Activated CD4-positive, alpha-beta T cell treated with anti-CD3 and anti-CD28 coated beads, Interleukin-2, amount 10 ng/mL, durations not matched to agents 24 days and 14 days (primary cell): ENCODE measurements at places on chromosomes 2 and 18. TPM values are rescaled to one million over a fixed set of nuclear protein-coding genes. Genes with fewer than 3 reads are reported as not detected.

GRCh38 chr18:59908799-59909198 is 9.0 kb downstream of the PMAIP1 start:
- no peak overlapping the region for H3K4me3 ChIP-seq
- H3K4me1 ChIP-seq, result peaks cover 55% of the 10 kb centered on the region
- H3K27ac ChIP-seq, result no peak overlapping the region
- no peaks in the 10 kb centered on the region for H3K27me3 ChIP-seq
- H3K36me3 ChIP-seq, result peaks cover 12% of the 10 kb centered on the region
- DNase-seq, result no peak

GRCh38 chr2:230011617-230012016 is 57.1 kb downstream of the SLC16A14 start:
- H3K4me3 ChIP-seq, result no peak overlapping the region
- no peak overlapping the region for H3K27ac ChIP-seq
- DNase-seq, result no peak
- peaks cover 2% of the 10 kb centered on the region for H3K4me1 ChIP-seq
- no peaks in the 10 kb centered on the region for H3K27me3 ChIP-seq

The ADAM23 gene
- 0.05 and 0.38 TPM in 2 replicates for total RNA-seq

The ZC3H15 gene
- total RNA-seq, result 103 and 106 TPM in 2 replicates

The ERFE gene
- total RNA-seq, result 0.24 and 0.37 TPM in 2 replicates

- peaks cover 4% of the 10 kb centered on the region for H3K36me3 ChIP-seq
- H3K4me1 ChIP-seq, result peaks cover 35% of the 10 kb centered on the region
- no peak overlapping the region for H3K27ac ChIP-seq
- no peak for DNase-seq
These were observed 4.3 kb downstream of the EPG5 start for GRCh38 chr18:45962866-45963265.

DNA sequence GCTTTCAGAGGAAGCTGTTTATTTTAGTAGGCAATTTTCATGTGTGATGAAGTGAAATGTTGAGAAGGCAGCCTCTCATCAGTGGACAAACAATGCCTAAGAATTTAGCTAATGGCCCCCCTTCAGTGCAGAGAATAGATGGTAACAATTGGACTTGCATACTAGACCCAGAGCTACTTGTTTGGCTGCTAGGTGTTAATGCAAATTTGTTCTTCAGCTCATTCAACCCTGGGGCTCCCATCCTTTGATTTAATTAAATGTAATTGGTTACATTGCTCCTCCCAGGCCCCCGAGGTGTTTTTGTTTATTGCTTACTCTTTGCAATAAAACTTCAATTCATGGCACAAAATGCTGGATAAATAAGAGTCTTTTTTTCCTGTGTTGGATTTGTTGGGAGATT is 68.6 kb downstream of the CAMKMT start:
- H3K4me1 ChIP-seq, result no peaks in the 10 kb centered on the region
- H3K27ac ChIP-seq, result no peak overlapping the region
- no peaks in the 10 kb centered on the region for H3K36me3 ChIP-seq
- no peak for DNase-seq

DNA sequence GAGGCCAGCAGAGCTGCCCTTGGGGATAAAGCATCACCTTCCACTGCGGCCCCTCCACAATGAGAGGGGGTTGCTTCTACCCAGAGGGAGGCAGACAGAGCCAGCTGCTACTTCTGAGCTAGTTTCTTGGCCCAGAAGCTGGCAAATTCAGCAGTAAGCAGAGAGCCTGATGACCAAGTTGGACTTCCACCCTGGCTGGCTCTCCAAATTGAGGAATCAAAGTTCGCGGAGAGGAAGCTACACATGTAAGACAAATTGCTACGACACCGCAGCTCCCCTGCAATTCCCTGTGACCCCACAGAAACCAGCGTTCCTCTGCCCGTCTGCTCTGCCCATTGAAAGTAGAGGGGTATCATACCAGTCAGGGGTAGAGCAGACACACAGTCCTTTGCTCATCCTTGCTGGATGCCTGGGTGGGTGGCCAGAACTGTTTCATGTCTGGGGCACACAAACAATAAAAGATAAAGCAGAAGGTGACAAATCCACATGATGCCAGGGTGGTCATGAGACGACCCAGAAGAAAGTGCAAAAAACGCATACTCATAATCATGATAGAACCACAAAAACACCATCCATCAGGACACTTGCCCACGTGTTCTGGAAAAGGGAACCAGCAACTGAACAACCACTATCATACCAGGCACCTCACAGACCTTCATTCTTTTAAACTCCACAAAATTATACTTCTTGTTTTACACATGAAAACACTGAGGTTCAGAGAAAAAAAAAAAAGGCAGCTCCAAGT is 5.4 kb downstream of the TFCP2L1 start:
- H3K4me1 ChIP-seq, result peaks cover 3% of the 10 kb centered on the region
- no peak overlapping the region for H3K4me3 ChIP-seq
- H3K36me3 ChIP-seq, result no peaks in the 10 kb centered on the region
- no peak overlapping the region for H3K27ac ChIP-seq
- no peak for DNase-seq
- H3K27me3 ChIP-seq, result peaks cover 22% of the 10 kb centered on the region

DNA sequence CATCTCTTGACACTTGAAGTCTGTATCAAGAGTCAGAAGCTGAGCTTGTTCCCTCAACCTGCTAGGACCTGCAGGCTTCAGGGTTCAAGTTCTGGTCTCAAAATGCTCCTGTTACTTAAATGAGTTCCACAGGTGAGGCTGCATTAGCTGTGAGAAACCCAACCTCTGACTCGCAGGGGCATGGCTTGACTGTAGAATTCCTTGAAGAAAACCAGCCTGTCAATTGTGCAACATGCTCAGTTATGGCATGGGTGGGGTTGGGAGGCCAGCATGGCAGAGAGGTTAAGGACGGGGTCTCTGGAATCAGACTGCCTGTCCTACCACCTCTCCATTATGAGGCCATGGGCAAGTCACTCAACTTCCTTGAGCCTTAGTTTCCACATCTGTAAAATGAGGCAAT is 235.8 kb downstream of the EN1 start:
- H3K27ac ChIP-seq, result no peak overlapping the region
- no peak for DNase-seq
- H3K4me3 ChIP-seq, result no peak overlapping the region
- no peaks in the 10 kb centered on the region for H3K36me3 ChIP-seq
- H3K27me3 ChIP-seq, result no peaks in the 10 kb centered on the region

The ASB18 gene
- total RNA-seq, result not detected in 2 replicates

DNA sequence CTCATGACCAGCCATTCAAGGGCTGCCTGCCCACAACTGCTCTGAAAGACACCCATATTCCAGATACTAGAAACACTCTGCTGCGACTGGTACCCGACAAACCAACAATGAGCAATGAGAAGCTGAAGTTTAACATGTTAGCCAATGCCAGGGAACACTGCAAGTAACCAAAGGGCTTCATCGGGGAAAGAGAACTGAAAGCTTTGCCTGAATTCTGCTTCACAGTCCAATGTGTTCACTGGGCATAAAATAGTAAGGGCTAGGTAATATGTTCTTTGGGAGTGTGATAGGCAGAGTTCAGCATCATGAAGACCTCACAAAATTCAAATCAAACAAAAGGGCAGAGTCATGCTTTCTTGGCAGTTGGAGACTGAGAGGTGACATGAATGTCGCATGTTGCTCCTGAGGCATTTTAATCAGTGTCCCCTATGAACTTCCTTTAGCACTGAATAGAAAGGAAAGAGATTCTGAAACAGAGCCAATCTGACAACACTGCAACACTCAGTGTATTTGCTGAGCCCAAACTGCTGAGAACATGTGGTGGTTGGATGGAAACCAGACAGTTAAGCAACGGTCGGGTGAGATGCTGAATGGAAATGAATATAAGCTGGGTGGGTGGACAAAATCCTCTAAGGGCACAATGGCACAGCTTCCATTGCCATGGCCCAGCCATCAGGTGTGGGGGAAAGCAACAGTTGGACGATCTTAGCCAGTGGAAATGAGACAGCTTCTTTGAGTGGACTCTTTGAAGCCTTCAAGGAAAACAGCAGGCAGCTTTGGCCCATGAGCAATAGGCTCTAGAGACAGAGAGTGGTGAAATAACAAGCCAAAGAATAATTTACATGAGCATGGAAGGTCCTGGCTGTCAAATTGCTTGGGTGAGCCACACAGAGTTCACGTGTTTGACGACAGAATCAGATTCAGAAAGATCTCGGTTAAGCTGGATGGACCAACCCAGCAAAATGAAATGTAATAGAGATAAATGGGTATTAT is 277.5 kb downstream of the AFF3 start:
- H3K4me3 ChIP-seq, result no peak overlapping the region
- peaks cover 8% of the 10 kb centered on the region for H3K4me1 ChIP-seq
- H3K27ac ChIP-seq, result no peak overlapping the region
- no peak for DNase-seq
- no peaks in the 10 kb centered on the region for H3K27me3 ChIP-seq

- H3K4me1 ChIP-seq, result peaks cover 12% of the 10 kb centered on the region
- H3K36me3 ChIP-seq, result peaks cover 16% of the 10 kb centered on the region
- peak overlapping the region; percentile 5 for H3K27ac ChIP-seq
- H3K27me3 ChIP-seq, result no peaks in the 10 kb centered on the region
- H3K4me3 ChIP-seq, result no peak overlapping the region
These were observed 271.7 kb downstream of the TWIST2 start for GRCh38 chr2:239119346-239120126.

- DNase-seq, result no peak
- H3K4me3 ChIP-seq, result no peak overlapping the region
- peaks cover 2% of the 10 kb centered on the region for H3K4me1 ChIP-seq
- no peaks in the 10 kb centered on the region for H3K36me3 ChIP-seq
These were observed 68.4 kb upstream of the CDCA7 start for GRCh38 chr2:173286153-173286809.

- H3K27me3 ChIP-seq, result no peaks in the 10 kb centered on the region
- DNase-seq, result no peak
- H3K36me3 ChIP-seq, result no peaks in the 10 kb centered on the region
- no peaks in the 10 kb centered on the region for H3K4me1 ChIP-seq
- H3K4me3 ChIP-seq, result no peak overlapping the region
- H3K27ac ChIP-seq, result no peak overlapping the region
These were observed 298.2 kb downstream of the TCF4 start for GRCh38 chr18:55289775-55290174.

The C2orf80 gene
- total RNA-seq, result not detected in 2 replicates

GRCh38 chr2:209688385-209688784 is 83.2 kb upstream of the UNC80 start:
- H3K27me3 ChIP-seq, result no peaks in the 10 kb centered on the region
- H3K36me3 ChIP-seq, result no peaks in the 10 kb centered on the region
- no peak overlapping the region for H3K27ac ChIP-seq
- H3K4me3 ChIP-seq, result no peak overlapping the region
- no peak for DNase-seq
- H3K4me1 ChIP-seq, result no peaks in the 10 kb centered on the region

- no peak for DNase-seq
- no peak overlapping the region for H3K27ac ChIP-seq
- H3K4me1 ChIP-seq, result no peaks in the 10 kb centered on the region
- no peak overlapping the region for H3K4me3 ChIP-seq
- no peaks in the 10 kb centered on the region for H3K36me3 ChIP-seq
- no peaks in the 10 kb centered on the region for H3K27me3 ChIP-seq
These were observed 109.8 kb downstream of the ADCYAP1 start for GRCh38 chr18:1014509-1014908.

The ACTG2 gene
- not detected in 2 replicates for total RNA-seq

- peaks cover 1% of the 10 kb centered on the region for H3K36me3 ChIP-seq
- no peaks in the 10 kb centered on the region for H3K27me3 ChIP-seq
- peaks cover 20% of the 10 kb centered on the region for H3K4me1 ChIP-seq
- DNase-seq, result no peak
- H3K27ac ChIP-seq, result no peak overlapping the region
These were observed 68.8 kb upstream of the GLS start for GRCh38 chr2:190811811-190812210.

The MAP2 gene
- not detected in 2 replicates for total RNA-seq

The KLHL30 gene
- not detected in 2 replicates for total RNA-seq

The ZNF804A gene
- not detected in 2 replicates for total RNA-seq

DNA sequence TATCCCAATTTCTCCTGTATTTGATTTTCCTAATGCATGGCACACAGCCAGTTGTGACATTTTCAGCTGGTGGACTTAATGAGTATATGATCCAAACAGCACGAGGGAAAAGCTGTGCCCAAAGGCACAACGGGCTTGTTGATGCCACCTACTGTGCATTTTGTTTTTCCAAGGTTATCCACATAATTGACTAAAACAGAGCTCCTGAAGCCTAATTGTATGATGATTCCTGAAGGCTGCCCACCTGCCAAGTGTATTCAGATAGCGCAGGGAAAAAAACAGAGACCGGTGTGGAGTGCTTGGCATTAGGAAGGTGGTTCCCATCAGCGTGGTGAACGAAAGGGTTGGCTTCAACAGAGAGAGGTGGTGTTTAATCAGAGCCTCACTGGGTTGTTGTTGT is 14.9 kb downstream of the RBMS1 start:
- peaks cover 2% of the 10 kb centered on the region for H3K36me3 ChIP-seq
- peak; percentile 53 for DNase-seq
- no peak overlapping the region for H3K4me3 ChIP-seq
- no peaks in the 10 kb centered on the region for H3K27me3 ChIP-seq
- no peak overlapping the region for H3K27ac ChIP-seq

The LMAN2L gene
- 6.5 and 7.3 TPM in 2 replicates for total RNA-seq
